ENCODE measurements at places on chromosomes 4 and X.
A peak's percentile ranks its signal among the peaks of the same experiment; 100 is the strongest.

- no peak for DNase-seq
Measured at GRCh38 chrX:1440506-1440905, 12.2 kb downstream of the ASMTL start.

DNA sequence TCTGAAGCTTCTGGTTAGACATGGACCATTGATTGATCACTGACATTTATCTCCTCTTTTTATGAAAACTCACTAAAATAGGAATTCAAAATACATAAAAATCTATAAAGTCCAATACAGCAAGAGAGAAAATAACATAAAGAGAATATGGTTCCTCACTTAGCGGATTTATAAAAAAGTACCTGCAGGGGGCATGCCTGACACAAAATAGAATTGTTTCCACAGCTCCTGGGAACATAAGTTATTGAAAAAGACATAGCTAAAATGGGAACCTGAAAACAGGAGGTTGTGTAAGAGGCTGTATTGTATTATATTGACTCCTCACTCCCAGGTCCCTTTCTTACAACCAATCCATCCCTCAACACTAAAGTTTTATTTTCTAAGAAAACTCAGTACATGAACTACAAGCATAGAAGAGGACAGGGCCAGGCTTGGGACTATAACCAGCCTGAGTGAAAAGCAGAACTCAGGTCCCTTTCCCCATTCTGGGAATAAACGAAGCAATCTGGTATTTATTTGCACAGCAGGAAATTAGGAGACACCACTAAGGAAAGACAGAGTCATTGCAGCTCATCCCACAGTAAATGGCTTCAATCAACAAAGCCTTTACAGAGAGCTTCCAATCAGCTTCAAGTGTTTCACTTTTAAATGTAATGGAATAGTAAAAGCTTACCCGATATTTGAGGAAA is 121.1 kb upstream of the NDST4 start:
- DNase-seq: no peak

DNA sequence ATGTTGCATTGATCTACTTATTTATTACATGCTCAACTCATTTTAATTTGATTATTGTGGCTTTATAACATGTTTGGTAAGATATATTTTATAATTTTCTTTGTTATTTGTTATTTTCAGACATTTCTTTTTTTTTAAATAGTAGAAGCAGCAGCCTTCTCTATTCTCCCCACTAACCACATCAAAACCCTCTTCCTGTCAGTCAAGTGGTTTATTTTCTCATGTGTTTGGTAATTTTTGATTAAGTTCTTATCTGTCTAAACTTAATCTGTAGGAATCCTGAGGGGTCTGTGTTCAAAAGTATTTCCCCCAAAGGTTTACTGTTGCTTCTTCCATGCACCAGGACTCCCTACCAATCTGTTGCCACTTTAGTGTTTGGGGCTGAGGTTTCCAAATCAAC is 131.9 kb downstream of the SCLT1 start:
- DNase-seq: no peak

DNA sequence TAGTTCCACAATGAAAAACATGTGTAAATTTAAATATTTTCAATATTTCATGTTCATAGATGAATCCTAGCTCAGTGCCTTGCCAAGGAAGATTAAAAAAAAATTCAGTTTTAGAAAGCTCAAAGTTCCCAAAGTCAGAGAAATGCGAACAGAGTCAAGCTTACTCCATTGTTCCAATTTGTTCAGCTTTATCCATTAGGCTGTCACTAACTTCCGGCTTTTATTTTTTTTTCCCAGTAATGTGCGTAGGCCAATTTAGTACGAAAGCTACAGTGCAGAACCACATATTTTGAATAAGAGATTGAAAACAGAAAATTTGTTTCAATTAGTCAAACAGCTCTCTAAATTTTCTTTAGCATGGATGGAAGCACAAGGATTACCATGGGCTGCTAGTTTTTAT is 23.1 kb upstream of the KLHL2 start:
- no peak for DNase-seq

DNA sequence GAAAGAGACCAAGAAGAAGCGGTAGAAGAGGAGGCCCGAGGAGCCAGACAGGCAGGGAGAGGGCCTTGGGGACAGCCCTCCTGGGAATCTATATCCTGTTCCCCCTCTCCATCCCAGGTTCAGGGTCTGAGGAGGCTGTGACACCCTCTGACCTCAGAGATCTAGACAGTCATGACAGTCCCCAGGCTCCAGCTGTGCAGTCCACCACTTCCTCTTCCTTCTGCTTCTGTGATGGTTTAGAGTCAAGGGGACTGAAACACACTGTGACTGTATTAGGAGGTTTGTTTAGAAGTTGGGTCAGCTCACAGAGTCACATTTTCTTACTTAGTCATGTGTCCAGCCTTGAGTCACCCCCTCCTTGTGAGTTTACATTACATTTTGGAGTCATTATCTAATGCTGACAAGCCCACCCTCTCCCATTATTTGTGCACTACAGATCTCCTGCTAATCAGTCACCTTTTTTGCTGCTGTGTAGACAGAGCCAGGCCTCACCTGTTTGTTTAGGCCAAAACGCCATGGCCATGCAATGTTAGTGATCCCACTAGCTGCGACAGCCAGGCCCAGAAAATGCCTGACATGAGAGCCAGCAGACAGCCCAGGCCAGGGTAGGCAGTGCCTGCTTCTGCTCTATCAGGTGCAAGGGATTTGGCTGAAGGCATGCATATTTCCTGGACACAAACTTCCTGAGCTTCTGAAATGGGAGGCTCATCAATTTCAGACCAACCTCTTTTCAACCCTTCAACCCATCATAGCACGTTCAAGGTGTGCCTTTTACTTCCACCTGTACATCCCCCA is 26.0 kb downstream of the MANBA start:
- DNase-seq: no peak

GRCh38 chr4:145884775-145885174 is 53.8 kb downstream of the ZNF827 start:
- DNase-seq: no peak

GRCh38 chr4:147799986-147800555 is 68.2 kb downstream of the ARHGAP10 start:
- DNase-seq: peak; percentile 30

- DNase-seq: peak; percentile 33
Measured at GRCh38 chrX:23756165-23756564, 13.1 kb upstream of the ACOT9 start.

GRCh38 chr4:116599859-116600258 is 485.5 kb downstream of the TRAM1L1 start:
- no peak for DNase-seq

DNA sequence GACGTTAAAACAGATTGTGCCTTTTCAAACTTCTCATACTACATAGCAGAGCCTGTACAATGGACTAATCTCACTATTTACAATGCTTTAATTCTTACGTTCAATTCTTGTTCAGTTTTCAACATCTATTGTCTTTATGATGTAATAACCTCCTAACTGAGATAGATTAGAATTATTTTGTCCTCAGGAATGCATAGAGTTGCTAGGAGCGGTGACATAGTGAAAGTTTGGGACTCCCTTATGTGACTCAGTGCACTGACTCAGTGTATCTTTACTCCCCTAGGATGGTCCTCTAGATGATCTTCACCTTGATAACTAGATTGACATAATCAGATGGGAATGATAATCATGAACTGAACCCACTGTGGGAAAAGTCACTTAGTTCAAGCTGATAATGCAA is 151.5 kb downstream of the VEGFC start:
- DNase-seq: no peak

- no peak for DNase-seq
Measured at GRCh38 chrX:19882066-19882775, 5.2 kb downstream of the SH3KBP1 start.

- DNase-seq: no peak
Measured at GRCh38 chr4:111601671-111602070, 543.6 kb upstream of the FAM241A start.

GRCh38 chr4:40377512-40378365 is 42.6 kb downstream of the CHRNA9 start:
- no peak for DNase-seq

- DNase-seq: no peak
Measured at GRCh38 chr4:1574601-1575417, 109.3 kb downstream of the FAM53A start.

- no peak for DNase-seq
Measured at GRCh38 chr4:152929888-152930287, 6.2 kb upstream of the FHDC1 start.
